GM23248 (cell line): ENCODE measurements at places on chromosomes 4 and X. TPM values are rescaled to one million over a fixed set of nuclear protein-coding genes. Genes with fewer than 3 reads are reported as not detected.
A peak's percentile ranks its signal among the peaks of the same experiment; 100 is the strongest.

The LANCL3 gene
- not detected in 2 replicates for polyA plus RNA-seq

The TMPRSS11F gene
- polyA plus RNA-seq = not detected in 2 replicates

The PAGE1 gene
- not detected in 2 replicates for polyA plus RNA-seq

DNA sequence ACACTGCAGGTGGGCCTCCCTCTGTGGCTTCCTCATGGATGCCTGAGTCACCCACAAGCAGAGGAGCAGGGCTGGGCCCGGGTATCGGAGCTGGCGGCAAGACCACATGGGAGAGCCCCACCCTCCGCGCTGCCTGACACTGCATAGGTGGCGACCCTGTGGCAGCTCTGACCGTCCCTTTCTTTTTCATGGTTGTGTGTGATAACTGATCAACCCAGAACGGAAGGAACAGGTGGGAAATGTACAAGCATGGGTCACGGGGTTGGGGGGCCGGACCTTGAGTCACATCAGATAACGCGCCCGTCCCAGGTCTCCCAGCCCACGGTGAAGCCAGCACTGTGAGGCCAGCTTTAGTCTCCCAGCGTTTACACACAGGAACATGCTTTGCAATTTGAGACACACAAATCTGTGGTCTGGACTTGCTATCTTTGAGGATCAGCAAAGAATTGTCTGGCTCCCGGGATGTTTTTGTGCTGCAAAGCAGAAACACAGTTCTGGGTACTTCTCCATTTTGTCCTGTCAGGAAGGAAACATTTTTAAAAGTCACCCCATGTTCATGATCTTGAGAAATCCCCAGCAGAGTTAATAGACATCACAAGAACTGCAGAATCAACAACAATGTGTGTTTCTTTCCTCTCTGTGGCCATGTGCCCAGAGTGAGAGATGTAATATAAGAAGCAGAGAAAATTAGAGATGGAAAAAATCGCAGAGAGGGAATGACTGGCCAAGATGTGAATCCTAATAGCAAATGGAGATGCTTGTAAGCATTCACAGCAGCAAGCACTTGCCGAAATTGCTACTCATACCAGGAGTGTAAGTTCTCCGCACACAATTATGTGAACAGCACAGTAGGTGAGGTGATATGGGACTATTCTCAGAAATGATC, 70.1 kb upstream of the CBR4 start:
- peak; percentile 46 for DNase-seq

GRCh38 chr4:6410068-6410467, 62.3 kb downstream of the PPP2R2C start:
- DNase-seq = no peak
